ENCODE measurements at places on chromosomes 2 and 18.

DNA sequence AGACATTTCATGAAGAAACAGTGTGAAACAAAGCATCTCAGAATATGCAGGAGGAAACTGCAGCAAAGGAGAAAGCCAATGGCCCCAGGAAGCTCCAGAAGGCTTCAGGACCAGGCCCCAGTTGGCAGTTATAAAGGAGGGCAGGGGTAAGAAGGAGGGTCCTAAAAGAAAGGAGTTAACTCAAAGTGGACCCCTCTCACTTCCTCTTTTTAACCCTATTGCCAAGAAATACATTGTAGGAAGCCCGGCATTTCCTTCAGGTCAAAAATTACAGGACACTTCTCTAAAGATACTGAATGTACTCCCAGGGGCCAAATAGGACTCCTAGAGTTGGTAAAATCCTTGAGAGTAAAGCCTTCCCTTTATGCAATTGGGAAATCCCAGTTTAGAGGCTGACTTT is 77.1 kb upstream of the TGFA start:
- DNase-seq: no peak

GRCh38 chr2:191836471-191836852 is 10.4 kb downstream of the CAVIN2 start:
- DNase-seq: no peak

DNA sequence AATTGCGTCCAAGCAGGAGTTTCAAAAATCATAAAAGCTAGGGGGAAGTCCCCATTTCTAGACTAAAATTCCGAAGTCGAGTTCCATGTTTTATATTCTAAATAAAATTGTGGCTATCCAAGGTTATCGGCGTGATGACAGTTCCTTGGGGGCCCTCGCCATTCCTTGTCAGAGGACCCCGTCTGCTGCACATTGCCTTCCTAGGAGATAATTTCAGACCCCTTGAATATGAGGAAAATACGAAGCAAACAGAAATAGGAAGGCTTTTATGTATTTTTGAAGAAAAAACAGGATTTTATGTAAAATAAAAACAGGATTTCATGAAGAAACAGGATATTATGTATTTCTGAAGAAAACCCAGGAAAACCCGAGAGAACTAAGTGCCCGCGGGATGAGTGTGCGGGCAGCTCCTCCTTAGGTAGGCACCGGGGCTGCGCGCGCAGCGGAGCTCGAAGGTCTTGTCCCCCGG is 465 bp upstream of the PLEKHA3 start:
- no peak for DNase-seq

DNA sequence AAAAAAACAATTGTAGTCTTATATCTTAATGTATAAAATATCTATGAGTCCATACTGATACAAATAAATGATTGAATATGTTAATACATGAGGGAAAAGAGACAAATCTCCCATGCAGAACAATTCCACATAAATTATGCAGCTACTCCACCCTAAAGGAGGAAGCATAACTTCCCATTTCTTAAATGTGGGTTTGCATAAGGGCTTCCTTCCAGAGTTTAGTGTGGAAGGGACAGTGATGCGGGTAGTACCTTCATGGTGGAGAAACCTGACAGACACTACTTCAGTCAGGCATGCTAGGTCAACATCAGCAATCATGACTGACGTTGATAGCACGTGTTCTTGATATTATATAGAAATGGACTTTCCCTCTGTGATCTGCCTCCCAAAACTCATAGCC is 146.9 kb upstream of the STON1 start:
- no peak for DNase-seq

- peak; percentile 10 for DNase-seq
These were observed 617 bp downstream of the SRBD1 start for GRCh38 chr2:45610281-45611019.

- DNase-seq: no peak
These were observed 493.8 kb upstream of the NRP2 start for GRCh38 chr2:205188239-205189138.

GRCh38 chr2:229993236-229993635 is 70.9 kb downstream of the FBXO36 start:
- no peak for DNase-seq

DNA sequence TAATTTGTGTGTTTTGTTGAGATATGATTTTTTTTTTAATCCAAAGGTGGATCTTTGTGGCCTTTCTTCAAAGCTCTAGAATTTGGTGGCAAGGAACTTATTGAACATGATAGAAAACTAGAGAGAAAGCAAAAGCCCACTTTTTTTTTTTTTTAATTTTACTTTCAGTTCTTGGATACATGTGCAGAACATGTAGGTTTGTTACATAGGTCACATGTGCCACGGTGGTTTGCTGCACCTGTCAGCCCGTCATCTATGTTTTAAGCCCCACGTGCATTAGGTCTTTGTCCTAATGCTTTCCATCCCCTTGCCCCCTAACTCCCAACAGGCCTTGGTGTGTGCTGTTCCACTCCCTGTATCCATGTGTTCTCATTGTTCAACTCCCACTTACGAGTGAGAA is 135.9 kb downstream of the RHBDD1 start:
- no peak for DNase-seq

GRCh38 chr2:156465573-156465972 is 29.4 kb downstream of the GPD2 start:
- no peak for DNase-seq

GRCh38 chr18:13562494-13563029 is 163.8 kb downstream of the FAM210A start:
- DNase-seq: peak; percentile 34

DNA sequence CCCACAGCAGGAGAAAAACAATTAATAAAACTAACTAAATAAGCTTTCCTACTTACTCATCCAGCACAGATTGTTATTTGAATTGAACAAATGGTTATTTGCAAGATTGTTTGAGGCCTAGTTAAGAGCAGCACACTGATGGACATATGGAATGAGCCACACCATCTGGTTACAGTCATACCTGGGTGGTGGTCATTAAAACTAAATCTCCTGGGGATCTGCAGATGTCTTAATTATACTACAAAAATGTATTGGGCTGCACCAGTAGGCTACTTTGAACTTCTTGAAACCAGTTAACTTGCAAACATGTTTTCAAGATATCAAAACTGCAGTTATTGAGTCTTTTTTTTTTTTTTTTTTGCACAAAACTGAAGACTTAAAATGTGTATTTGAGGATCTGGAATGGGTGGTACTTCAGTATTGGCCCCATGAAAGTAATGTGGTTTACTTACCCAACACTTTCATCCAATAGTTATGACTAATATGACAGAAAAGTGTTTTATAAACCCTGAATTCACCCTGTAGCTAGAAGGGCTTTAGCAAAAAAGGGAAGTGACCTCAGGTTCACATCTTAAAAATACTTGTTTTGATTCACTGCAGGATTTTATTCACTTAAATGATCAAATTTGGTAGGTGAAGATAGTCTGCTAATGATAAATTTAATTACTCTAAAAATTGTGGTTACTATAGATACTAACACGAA is 10.8 kb downstream of the AGFG1 start:
- no peak for DNase-seq

DNA sequence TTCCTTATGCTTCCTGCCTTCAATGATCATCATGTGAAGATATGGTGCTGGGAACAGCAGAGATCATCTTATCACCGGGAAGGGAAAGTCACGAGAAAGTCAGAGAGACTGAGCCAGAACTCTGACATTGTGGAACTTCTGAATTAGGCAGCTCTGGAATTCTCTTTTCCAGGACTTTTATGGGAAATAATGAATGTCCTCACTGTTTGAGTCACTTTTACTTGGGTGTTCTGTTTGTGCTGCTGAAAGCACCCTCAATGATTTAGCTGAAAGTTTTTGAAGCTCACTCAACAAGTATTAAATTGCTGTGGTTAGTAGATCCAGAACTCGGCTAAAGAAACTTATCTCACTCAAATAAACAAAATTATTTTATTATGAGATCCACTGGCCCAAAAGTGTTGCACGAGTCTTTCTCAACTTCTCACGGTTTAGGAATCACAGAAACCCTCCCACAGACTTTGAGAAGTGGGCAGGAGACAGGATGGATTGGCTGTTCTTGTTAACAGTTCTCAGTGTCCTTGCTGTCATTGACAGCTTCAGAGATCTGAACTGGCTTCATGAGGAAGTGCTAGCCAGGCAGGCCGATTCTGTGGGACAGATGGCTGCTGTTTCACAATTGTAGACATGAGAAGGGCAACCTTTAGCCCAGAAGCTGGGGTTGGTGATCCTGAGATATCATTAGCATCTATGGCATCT is 26.4 kb upstream of the ATRAID start:
- DNase-seq: no peak

- DNase-seq: no peak
These were observed 52.2 kb downstream of the SH3YL1 start for GRCh38 chr2:211486-212184.

- DNase-seq: no peak
These were observed 12.6 kb downstream of the GKN1 start for GRCh38 chr2:68987021-68987503.

DNA sequence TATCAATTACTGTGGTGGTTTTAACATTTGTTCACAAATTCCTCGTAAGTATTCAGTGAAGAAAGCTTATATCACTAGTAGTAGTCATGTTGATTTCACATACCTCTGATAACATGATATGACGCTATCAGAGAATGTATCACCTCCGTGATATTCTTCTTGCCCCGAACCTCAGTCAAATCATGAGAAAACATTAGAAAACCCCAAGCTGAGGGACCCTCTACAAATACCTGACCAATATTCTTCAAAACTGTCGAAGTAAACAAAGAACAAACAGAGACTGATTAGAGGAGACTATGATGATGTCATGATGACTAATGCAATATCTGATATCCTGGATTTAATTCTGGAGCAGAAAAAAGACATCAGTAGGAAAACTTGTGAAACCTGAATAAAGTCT is 85.6 kb upstream of the SPOPL start:
- no peak for DNase-seq

GRCh38 chr2:219155054-219155644 is 5.5 kb downstream of the NHEJ1 start:
- DNase-seq: no peak

GRCh38 chr2:179917272-179917671 is 55.9 kb upstream of the ZNF385B start:
- no peak for DNase-seq

GRCh38 chr2:157872791-157873190 is 3.3 kb downstream of the ACVR1 start:
- DNase-seq: no peak

DNA sequence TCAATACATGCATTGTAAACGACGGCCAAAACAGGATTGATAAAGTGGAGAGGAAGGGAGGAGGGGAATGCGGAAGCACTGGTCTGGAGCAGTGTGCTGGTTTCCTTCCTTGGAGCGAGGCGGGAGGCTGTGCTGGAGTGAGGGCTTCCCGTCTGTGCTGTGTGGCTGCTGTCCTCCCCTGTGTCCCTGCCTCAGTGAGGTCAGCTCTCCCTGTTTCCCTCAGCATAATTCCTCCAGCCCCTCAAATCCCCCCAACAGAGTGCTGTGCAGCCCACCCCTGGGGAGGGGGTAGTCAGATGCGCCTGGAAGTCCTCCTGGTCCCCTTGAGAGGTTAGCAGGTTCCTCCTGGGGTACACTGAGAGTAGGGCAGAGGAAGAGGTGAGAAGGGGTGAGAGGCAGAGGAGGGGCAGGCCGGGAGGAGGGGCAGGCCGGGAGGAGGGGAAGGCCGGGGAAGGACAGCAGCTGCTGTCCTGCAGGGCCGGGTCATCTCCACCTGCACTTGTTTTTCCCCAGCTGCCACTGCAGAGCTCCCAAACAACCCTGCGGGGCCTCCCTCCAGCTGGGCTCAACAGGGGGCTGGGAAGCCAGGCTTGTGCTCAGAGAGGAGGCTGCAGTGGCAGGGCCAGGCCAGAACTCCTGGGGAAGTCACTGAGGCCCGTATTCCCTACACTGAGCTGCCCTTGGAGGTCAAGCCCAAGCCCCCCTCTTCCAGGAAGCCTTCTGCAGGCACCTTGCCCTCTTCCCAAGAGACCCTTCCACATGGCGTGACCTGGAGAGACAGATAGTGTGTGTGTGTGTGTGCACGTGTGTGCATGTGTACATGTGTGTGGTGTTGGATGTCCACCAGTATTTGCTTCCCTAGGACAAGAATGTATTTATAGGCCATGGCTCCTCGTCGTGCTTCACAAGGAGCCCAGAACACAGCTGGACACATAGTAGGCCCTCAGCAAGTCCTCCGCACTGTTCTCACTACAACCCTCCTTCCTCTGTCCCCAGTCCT is 13.2 kb upstream of the ATP6V1B1 start:
- DNase-seq: no peak

- DNase-seq: no peak
These were observed 87.1 kb upstream of the MCFD2 start for GRCh38 chr2:47002480-47003381.

DNA sequence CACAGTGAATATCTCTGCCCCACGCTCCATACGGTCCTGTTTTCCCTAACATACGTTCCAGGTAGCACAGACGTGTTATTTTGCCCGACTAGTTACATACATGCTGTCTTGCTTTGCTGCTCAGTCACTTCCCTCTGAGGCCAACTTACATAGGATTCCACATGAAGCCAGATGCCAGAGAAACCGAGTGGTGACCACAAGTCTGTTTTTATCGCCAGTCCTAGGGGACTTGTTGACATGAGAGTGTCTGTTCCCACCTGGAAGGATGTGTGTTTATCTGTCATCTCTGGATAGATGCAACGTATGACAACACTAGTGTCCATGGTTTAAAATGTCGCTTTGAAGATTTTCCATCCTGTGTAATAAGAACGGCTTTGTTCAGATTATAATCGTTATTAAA is 32.6 kb downstream of the PMAIP1 start:
- DNase-seq: no peak

GRCh38 chr2:18265614-18266586 is 294.6 kb downstream of the RDH14 start:
- DNase-seq: no peak

GRCh38 chr18:70683263-70683662 is 394.4 kb downstream of the SOCS6 start:
- no peak for DNase-seq

GRCh38 chr2:234392041-234392615 is 104.8 kb downstream of the ARL4C start:
- DNase-seq: no peak

GRCh38 chr2:220123751-220124150 is 496.3 kb downstream of the SLC4A3 start:
- DNase-seq: no peak

- DNase-seq: no peak
These were observed 340.6 kb downstream of the DYSF start for GRCh38 chr2:71793926-71794325.

GRCh38 chr18:37487400-37487867 is 78.2 kb downstream of the CELF4 start:
- no peak for DNase-seq

DNA sequence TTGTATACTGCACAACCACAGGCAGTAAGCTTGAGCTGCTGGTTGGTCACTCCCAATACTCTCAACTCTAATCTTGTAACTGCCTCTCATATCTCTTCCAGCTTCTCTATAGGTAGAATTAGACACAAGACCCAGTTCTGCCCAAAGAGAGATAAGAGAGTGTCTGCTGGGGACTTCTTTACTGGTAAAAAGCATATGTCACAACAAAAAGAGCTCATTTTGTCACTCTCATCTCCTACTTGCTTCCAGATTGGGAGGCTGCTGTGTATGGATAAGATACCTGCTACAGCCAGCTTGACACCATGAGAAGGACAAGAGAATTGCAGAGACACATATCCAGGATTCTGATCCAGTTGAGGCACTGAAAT is 165.2 kb downstream of the PTH2R start:
- no peak for DNase-seq

GRCh38 chr2:129277585-129277981 is 701.9 kb upstream of the RAB6C start:
- no peak for DNase-seq

Measured in activated naive CD4-positive, alpha-beta T cell (primary cell).